ENCODE measurements at places on chromosomes 3 and 15.

DNA sequence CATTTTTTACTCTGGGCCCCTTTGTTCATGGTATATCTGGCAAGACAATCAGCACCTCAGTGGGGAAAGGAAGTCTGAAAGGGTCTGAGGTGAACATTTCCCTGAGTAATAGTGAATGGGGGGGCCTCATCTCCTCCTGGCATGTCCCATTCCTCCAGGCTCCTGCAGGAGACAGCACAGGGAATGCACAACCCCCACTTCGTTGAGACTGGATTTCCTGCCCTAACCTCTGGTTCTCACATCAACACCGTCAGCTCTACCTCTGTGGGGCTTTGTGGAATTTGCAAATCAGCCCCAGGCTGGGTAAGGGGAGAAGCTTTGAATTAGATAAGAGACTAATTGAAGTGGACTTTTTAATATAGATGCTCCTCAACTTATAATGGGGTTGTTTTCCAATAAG is 168.3 kb upstream of the TRIM42 start:
- DNase-seq = no peak

GRCh38 chr3:14438929-14439328 is 36.5 kb downstream of the SLC6A6 start:
- no peak for DNase-seq

GRCh38 chr15:87597346-87598052 is 659.0 kb downstream of the NTRK3 start:
- DNase-seq = no peak

- DNase-seq = no peak
Observed at GRCh38 chr15:68209735-68210408, 4.7 kb upstream of the CALML4 start.

- DNase-seq = no peak
Observed at GRCh38 chr3:184659797-184660301, 52.0 kb downstream of the MAGEF1 start.

GRCh38 chr3:68306571-68306970 is 625.8 kb downstream of the TAFA4 start:
- peak; percentile 61 for DNase-seq

DNA sequence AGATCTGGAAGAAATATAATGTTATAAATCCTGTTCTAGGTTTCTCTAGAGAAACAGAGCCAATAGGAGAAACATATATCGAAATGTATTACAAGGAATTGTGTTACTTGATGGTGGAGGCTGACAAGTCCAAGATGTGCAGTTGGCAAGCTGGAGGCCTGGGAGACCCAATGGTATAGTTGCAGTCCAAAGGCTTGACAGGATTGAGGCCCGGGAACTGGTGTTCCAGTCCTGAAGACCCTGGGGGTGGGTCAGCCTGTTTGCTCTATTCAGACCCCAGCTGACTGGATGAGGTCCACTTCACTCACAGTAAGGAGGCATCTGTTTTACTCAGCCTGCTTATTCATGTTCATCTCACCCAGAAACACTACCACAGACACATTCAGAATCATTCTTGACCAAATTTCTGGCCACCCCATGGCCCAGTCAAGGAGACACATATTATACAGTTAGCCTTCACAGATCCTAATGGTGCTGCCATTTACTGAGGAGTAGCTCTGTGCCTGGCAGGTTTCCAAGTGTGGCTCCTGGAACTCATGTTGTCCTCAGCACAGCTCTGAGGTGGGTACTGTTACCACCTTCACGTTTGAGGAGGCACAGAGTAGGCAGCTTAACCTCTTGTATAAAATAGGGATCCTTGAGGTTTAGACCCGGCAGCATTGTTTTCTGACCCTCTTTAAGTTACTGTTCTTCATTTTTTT is 3.7 kb downstream of the TRAK1 start:
- DNase-seq = no peak

DNA sequence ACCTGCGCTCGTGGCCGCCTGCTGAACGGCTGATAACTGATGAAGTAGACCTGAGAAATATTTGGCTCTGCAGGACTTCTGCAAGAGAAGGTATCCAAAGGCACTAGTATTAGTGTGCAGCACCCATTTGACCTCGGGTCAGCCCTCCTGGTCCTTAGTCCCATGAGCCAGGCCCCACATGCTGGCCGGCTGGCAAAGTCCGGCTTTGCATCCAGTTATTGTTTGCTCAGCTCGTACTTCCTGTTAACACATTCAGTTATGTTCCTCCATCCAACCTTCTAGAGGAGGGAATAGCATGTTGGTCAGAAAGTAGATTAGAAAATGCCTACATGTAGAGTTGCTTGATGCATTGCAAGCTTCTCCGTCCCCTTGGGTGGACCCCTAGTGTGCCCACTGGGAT is 385.7 kb upstream of the RGMA start:
- no peak for DNase-seq
